ENCODE measurements at places on chromosomes 6 and 20.

DNA sequence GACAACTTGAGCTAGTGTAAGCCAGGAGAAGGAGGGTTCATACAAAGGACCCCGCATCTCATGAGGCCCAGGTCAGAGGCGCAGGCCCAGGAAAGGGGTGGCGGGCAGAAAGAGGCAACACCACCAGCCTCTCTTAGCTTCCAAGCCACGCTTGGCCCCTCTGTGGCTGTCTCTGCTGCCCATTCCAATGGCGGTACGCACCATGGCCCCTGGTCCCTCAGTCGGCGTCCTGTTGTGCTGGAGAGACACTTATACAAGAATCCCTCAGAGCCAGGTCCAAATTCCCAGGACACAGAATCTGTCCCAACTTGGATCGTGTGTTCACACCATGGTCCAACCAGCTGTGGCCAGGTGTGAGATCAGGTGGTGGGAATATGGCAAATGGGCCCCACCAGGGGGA is 127.0 kb upstream of the CDH4 start:
- no peak for DNase-seq

- no peak for DNase-seq
These were observed 8.3 kb downstream of the IFNGR1 start for GRCh38 chr6:137210903-137211302.

DNA sequence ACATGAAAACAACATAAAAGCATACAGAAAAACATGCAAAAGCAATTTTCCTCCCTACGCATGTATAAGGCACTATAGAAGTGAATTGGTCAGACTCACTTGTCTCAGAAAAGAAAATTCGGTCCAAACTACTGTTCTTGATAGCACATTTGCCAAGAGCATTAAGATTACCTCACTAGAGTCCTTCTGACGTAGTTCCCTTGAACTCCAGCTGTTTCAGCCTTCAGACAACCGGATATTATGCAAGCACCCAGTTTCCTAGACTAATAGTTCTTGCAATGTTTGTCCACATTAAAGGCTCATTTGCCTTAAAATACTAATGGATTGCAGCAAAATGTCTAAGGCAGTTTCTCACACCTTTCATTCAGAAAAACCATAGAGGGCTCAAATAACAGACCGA is 2.5 kb upstream of the CASS4 start:
- no peak for DNase-seq

DNA sequence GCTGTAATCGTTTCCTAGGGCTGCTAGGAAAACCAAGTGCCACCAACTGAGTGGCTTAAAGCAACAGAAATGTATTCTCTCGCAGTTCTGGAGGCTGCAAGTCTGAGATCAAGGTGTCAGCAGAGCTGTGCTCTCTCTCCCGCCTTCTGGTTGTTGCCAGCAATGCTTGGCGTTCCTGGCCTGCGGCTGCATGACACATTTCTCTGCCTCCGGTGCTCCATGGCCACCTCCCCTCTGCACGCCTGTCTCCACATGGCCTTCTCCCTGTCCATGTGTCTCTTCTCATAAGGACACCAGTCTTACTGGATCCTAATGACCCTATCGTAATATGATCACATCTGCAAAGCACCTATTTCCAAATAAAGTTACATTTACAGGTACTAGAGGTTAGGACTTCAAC is 91.7 kb upstream of the AKAP12 start:
- DNase-seq = no peak

- DNase-seq = no peak
These were observed 39.4 kb downstream of the ZNF311 start for GRCh38 chr6:28965706-28966105.

DNA sequence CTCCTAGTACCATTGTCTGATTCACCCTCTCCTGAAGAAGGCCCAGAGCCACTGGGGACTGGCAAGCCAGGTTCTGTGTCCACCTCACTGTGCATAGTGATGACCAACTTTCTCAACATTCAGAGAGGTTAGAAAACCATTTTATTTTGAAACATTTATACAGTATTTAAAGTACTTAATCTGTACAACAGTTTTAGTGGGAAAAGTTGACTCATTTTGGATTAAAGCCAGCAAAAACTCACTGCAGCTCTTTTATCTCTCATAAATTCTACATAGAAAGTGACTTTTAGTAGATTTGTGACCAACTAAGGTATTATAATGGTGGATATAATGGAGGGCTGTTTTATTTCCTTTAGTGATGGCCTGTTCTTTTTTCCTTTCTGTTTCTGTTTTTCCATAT is 9.7 kb downstream of the TULP4 start:
- DNase-seq = peak; percentile 61

DNA sequence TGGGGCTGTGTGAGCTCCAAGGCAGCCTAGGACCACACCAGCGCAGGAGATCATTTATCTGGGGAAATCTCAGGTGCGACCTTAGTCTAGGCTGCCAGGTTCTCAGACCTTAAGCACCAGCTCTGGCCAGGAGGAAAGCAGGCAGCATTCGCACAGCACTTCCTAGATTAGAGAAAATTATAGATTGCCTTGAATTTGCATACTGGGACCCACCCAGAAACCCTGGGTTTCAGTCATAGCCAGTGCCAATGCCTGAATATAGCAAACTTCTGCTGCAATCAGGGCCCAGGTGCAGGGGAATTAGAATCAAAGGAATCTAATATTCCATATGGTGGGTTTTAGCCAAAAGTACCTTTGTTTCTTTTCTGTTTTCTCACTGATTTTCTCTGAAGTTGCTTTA is 204.3 kb upstream of the CST7 start:
- no peak for DNase-seq

DNA sequence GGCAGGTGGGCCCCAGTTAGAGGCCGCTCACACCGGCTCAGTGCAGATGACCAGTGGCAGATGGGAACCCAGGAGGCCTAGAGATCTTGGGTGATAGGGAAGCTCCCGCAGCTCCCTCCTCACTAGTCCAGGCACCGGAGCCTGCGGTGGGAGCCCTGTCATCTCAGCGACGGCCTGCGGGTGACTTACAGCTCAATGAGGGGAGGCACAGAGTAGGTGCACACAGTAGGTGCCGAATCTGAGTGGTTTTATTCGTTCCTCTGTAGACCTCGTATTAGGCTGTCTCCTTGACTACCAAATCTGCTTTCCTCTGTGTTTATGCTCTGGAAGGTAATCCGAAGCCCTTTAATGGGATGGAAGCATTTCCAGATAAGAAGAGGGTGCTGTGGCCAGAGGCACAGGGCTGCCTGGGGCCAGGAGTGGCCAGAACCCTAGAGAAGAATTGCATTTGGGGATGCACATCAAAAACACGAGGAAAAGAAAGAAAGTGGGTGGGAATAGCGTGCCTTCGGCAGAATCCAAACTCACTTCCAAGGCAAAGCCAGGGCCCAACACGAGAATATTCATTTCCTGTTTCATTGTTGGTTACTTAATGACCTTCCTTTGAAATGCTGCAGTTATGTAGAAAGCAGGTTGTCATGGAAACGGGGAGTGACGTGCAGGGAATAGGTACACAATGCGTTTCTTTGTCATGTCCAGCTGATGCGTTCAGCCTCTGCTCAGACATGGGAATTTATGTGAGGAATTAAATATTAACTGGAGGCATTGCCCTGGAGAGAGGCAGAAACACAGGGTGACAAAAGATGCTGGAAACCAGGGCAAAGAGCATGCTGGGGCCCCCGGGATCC is 24.7 kb downstream of the MYT1 start:
- no peak for DNase-seq

DNA sequence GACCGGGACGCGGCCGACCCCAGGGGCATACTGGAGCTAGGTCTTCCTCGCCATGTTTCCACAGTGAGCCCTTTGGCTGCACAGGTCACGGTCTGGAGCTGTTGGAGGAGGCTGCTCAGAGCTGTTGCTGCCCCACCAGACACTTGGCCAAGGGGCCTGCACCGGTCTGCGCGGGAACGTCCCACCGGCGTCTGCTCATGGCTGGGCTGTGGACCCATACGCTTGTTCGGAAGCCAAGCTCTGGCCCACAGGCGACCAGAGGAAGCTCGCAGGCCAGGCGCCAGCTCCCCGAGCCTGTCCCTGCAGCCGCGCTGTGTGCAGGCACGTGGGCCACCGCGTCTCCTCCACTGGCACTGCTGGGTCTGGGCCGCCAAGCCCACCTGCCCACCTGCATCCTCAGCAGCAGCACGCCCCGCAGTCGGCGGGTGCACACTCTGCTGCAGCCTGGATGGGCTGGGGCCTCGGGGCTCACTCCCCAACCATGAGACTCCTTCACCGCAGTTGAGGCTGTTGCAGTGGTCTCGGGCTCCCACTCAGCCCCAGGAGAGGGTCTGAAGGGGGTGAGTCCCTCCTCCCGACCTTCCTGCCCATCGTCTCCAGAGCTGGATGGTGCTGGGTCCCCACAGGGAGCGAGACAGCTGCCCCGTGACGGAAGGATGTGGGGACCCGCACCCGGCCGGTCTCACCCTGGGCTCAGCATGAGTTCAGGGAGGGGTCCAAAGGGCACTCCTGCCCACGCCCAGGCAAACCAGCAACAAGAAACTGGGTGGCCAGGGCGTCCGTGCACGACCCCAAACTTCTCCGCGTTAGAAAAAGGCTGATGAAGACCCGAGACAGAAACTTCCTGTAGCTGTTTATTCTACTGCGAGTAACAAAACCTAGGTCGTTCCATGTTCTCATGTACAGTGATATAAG is 15.5 kb upstream of the TCFL5 start:
- DNase-seq = no peak

GRCh38 chr6:149081281-149081680 is 236.2 kb upstream of the TAB2 start:
- DNase-seq = no peak

DNA sequence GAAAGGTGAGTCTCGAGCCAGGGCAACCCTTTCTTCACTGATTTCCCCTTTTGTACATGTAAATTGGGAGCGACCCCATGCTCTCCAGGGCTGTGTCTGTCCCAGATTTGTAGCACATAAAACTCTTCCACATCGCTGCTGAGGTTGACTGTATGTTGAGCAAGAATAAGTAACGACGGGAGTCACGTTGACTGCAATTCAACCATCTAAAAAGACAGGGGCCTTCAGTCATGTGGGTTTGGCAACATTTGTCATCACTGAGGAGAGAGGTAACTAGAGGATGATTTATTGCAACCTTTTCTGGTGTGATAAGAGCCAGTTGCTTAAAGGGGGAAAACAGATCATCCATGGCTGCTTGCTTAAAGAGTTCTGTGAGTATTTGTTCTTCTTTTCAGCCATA is 159.4 kb upstream of the SULF2 start:
- no peak for DNase-seq

GRCh38 chr6:154578004-154578559 is 67.6 kb upstream of the CNKSR3 start:
- DNase-seq = no peak

GRCh38 chr6:138690975-138691594 is 82.5 kb upstream of the CCDC28A start:
- DNase-seq = no peak

GRCh38 chr6:41696788-41697187 is 38.6 kb downstream of the TFEB start:
- DNase-seq = no peak

GRCh38 chr6:45991189-45991588 is 24.5 kb downstream of the CLIC5 start:
- no peak for DNase-seq

- no peak for DNase-seq
These were observed 23.8 kb downstream of the NRSN1 start for GRCh38 chr6:24149836-24150235.

GRCh38 chr6:40347571-40348011 is 239.6 kb downstream of the LRFN2 start:
- no peak for DNase-seq

DNA sequence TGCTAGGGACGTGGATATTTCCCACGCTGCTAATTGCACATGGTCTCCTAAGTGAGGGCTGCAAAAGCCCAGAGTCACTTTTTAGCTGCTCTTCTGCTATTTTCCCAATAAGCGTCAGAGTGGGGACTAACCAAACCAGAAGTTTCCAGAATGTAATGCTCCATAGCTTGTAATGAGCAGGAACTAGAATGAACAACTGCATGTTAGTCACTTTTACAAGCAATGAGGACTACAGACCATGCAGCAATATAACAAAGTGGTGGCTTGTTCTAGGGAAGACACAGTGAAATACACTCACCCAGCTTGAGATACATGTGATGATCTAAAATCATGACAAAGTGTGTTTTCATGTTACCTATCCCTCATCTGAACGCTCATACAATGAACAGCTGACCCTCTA is 314.1 kb upstream of the SGK1 start:
- DNase-seq = no peak

- DNase-seq = no peak
These were observed 655.3 kb downstream of the RNF144B start for GRCh38 chr6:19042420-19042819.

- DNase-seq = peak; percentile 24
These were observed 30.8 kb downstream of the NHSL1 start for GRCh38 chr6:138468320-138469015.

GRCh38 chr6:29737707-29738630 is 14.7 kb downstream of the HLA-F start:
- DNase-seq = peak; percentile 45

DNA sequence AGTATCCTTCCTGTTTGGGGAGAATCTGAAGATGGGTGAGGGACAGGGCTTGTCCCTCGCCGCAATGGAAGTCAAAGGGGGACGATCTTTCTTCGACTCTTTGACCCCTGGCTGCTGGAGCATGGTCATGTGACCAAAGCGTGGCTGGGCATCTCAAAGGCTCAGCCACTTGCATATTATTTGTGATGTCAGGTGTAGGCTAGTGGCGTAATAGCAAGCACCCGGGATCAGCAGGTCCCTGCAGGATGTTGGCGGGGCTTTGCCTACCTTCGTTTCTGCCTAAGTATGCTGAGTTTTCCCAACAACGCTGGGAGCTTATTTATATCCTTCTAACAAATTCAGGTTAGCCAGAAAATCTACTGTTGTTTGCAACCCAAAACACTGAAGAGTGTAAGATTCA is 50.3 kb upstream of the IL20RA start:
- no peak for DNase-seq

DNA sequence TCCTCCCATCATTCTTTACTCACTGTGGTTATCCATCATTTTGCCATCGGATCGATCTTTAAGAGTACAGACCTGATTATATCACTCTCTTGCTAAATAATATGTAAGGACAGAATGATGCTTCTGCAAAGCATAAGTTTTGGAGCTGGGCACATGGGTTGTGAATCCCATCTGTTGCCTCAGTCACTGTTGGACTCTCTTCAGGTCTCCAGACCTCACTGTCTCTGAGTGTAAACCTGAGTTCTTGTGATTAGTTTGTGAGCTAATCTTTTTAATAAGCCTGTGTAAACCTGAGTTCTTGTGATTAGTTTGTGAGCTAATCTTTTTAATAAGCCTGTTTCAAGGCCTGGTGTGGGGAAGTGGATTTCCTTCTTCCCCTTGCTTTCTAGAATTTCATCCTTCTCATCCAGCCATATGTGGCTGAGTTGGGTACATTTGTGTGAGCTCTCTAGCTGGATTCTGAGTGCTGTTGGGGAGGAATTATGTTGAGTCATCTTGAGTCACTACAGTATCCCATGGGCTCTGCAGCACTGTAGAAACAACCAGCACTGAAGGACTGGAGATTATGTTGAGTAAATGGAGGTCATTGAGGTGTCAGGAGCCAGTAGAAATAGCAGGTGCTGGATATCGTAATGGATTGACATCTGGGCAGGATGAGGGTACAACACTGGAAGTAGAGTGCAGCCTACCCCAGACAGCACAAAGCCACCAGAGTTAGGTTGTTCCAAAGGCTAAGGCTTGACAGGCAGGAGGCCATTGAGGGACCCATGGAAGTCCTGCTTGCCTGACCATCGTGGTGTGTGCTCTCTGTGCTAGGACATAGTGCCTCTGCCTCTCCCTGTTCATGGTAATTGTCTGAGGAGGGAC is 52.4 kb downstream of the SCAND1 start:
- peak; percentile 59 for DNase-seq

All from AG09309 (cell line).